NCI-H460 (cell line): ENCODE measurements at places on chromosomes 7 and 10. TPM values are rescaled to one million over a fixed set of nuclear protein-coding genes. Genes with fewer than 3 reads are reported as not detected.

Gene NPFFR1
- not detected in 2 replicates for total RNA-seq

Gene HOGA1
- total RNA-seq, result 1.4 TPM in 2 replicates

Gene TRIL
- total RNA-seq, result 0.05 and 0.12 TPM in 2 replicates

GRCh38 chr10:112338957-112339356 lies 35.0 kb upstream of the ACSL5 start:
- DNase-seq, result no peak

DNA sequence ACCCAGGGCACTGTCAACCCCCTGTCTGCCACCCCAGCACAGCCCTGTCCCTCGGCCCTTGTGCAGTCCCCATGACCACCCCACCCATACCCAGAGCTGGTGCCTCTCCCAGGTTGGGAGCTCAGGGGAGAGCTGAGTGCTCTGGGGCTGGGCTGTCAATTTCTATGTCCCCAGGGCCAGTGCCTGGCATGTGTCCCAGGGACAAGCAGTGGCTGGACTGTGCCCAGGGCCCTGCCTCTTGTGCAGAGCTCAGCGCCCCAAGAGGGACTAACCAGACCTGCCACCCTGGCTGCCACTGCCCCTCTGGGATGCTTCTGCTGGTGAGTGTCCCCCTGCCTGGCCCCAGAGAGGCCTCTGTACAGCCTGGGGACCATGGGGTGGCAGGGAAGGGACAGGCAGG lies 29.0 kb upstream of the ZNF862 start:
- no peak for DNase-seq

GRCh38 chr10:17878896-17879295 lies 69.7 kb downstream of the MRC1 start:
- no peak for DNase-seq

DNA sequence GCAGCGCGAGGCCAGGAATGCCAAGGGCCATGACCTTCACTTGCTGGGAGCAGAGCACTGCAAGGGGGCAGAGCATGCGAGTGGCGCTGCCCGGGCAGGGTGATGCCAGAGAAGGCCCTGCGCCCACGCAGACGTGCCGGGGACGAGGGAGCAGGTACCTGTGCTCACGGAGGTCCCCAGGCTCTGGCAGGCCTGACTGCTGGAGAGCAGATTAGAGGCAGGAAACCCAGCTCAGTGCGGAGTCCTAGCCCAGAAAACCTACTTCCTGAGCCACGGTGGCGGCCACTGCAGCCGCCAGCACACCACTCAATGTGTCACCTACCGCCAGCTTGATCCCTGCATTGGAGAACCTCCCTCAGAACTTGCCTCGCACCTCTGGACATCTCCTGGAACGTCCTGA lies 148.4 kb downstream of the MAD1L1 start:
- DNase-seq, result no peak

DNA sequence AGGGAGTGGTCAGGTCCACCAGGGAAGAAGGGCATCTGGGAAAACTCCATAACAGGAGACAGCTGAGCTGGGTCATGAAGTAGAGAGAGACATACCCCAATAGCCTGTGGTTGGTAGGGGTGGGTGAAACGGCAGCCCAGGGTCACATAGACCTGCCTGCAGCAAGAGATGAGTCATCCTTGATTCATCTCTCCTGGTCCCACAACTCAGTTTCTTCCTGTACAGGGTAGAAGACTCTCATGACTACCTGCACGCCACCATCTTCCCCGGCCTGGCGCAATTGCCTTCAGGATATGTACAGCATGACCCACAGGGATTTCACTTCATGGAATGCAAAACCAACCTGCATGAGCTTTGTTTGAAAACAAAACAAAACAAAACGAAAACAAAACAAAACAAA lies 45.1 kb upstream of the ADAM12 start:
- no peak for DNase-seq

- DNase-seq, result no peak
Observed at GRCh38 chr7:124084024-124084423, 51.2 kb upstream of the TMEM229A start.

DNA sequence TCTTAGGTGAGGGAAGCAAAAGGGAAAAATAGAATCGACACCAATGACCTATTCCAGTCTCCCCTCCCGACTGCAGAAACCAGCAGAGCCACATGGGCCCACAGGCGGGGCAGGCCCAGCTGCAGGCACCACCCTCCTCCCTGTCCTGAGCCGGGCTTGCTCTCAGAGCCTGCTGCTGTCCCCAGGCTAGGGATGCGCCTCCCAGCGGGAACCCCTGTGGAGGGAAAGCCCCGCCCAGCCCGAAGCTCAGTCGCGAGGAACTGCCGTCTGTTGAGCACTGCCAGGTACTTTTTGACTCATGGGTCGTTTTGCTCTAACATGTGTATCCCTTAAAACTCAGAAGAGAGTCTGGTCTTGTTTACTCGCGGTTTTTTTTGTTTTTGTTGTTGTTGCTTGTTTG lies 124.5 kb upstream of the RET start:
- peak; percentile 27 for DNase-seq
